ENCODE measurements at places on chromosomes 7 and 10.

- no peak for DNase-seq
Observed at GRCh38 chr7:77258593-77258992, 59.0 kb upstream of the FGL2 start.

GRCh38 chr7:16055263-16055976 lies 365.9 kb downstream of the CRPPA start:
- DNase-seq = no peak

- no peak for DNase-seq
Observed at GRCh38 chr7:142172932-142173331, 61.4 kb downstream of the MGAM2 start.

DNA sequence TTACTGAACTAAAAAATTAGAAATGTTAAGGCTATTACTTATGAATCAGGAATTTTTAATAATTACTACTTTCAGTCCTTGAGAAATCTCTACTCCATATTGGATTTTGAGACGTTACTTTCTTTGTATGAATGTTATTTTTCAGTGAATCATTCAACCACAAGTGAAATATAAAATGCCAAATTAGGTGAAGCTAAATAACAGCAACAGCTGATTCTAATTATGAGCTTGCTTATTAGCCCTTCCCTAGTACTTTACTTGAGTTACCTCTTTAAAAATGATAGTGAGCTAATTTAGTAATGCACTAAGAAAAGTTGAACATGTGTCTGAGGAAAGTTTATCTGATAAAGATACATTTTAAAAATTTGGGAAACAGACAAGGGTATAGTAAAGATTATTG lies 51.4 kb downstream of the PCGF5 start:
- DNase-seq = no peak

DNA sequence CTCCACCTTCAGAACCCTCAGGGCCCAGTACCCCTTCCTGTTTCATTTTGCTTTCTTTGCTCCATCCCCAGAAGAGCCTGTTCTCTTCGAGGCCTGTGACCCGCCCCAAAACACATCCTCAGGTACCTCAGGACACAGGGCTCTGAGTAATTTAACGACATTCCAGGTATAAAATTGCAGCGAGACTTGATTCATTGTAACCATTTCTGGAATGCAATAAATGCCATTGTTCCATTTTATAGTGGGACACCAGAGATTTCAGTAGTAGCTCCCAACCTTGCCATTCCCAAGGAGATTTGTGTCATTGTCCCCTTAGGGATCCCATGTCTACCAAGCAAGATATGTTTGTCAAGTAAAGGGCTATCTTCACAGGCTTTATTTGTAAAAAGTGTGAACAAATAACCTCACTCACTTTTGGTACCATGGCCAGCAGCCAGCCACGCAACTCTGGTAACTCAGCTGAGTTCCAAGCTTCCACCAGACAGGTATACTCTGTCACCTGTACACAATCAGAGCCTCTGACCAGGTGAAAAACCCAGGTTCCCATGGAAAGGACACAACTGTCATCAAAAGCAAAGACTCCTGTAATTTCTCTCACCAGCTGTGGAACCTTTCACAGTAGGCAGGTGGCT lies 441.3 kb downstream of the PLXNA4 start:
- no peak for DNase-seq

DNA sequence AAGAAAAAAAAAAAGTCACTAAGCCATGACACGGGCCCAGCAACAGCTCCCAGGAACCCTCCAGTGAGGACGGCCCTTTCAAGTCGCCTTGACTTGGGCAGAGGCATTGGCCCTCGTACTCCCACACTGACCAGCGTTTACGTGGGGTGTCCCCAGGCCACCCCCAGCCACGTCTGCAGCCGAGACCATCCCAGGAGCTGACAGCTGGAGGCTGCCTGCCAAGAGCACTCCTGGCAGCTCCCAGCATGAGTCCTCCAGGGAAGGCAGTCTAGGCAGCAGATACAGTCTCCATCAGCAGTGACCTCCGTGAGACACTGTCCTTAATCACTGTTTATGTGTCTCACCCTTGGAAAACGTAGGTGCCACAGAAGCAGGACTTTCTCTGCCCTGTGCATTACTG lies 86.5 kb downstream of the PROSER2 start:
- no peak for DNase-seq

GRCh38 chr10:84401854-84402611 lies 73.6 kb downstream of the CCSER2 start:
- DNase-seq = no peak

DNA sequence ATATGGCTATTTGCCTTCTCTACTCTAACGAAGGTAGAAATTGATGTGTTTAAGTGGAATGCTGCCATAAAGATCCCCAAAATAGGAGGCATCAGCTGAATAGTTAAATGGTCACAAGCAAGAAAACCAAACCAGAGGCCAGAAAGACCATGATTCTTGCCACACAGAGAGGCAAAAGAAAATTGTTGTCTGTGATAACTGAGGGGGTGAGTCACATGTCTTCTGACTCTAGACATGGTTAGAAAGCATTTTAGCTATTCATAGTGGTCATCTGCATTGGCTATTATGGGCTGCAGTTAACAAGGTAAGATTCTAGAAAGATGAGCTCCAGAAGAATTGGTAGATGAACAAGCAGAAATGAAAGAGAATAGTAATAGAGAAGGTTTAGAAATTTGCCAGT lies 361.4 kb upstream of the NPSR1 start:
- no peak for DNase-seq

DNA sequence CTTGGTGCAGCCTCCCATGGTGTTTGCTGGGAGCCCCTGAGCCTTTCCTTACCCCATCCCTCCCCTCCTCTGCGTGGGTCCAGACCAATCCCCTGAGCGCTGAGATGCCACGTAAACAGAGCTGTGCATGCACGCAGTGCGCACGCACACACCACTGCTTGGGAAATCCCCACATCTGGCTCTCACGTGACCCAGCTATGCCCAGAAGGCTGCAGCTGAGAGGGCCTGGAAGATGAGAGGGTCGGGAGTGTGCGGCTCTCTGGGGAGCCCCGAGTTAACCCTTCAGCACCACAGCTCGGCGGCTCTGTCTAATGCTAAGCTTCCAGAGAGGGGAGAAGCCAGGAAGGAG lies 177.2 kb downstream of the SH3PXD2A start:
- peak; percentile 24 for DNase-seq

- DNase-seq = no peak
Observed at GRCh38 chr7:114864278-114864677, 57.6 kb upstream of the MDFIC start.

- DNase-seq = no peak
Observed at GRCh38 chr10:107144490-107144889, 20.0 kb downstream of the SORCS1 start.

- DNase-seq = no peak
Observed at GRCh38 chr10:16905320-16905719, 88.1 kb upstream of the RSU1 start.

DNA sequence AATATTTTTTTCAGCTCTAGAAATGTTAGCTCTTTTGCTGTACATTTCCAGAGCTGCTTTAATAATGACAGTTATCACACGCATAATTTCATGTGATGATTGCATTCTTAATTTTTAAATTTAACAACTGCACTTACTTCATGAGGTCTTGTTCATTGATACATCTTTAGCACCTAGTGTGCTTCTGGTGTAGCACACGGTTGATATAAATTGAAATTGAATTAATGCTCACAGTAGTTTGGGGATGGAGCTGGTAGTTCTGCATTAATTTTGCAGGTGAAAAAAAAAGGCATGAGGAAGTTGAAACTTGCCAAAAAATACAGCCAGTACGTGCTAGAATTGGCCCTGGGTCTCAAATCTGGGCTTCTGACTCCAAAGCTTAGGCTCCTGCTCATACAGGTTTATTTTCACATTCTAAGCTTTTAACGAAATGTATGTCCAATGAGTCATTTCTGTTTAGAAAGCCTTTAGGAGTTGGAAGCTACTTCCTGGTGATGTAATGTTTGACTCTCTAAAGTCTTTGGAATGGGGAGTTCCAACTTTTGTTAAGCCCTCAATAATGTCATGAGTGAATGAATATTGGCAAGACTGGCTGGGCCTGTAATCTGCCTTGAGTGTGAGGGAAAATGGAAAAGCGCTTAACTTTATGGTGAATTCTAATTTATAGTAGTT lies 62.5 kb downstream of the DAGLB start:
- no peak for DNase-seq

DNA sequence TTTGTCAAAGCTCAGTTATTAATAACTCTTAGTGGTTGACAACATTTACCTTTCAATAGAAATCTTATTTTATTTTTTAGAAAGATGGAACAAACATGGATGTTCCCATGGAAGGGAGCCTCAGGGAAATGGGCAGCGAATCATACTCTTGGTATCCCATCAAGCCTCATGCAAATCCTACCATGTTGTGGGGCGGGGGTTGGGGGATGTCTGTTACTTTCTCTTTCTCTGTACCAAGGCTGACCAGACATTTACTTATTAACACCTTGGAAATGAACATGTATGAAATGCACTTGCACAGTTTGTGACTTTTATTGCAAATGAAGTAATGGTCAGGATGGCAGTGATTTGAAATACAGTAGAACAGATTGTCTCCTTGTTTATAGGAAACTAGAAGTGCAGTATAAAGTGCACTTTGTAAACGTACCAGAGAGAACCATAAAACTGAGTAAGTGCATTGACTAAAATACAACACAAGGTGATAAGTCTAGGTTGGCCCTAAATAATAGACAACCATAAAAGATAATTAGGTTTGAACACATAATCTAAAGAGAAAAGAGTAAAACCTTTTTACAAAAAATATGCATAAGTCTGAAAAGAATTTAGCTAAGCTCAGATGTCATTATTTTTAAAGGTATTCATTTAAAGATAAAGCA lies 32.4 kb downstream of the SEMA3D start:
- DNase-seq = no peak

- DNase-seq = no peak
Observed at GRCh38 chr7:150378115-150378852, 846 bp upstream of the ZNF775 start.

DNA sequence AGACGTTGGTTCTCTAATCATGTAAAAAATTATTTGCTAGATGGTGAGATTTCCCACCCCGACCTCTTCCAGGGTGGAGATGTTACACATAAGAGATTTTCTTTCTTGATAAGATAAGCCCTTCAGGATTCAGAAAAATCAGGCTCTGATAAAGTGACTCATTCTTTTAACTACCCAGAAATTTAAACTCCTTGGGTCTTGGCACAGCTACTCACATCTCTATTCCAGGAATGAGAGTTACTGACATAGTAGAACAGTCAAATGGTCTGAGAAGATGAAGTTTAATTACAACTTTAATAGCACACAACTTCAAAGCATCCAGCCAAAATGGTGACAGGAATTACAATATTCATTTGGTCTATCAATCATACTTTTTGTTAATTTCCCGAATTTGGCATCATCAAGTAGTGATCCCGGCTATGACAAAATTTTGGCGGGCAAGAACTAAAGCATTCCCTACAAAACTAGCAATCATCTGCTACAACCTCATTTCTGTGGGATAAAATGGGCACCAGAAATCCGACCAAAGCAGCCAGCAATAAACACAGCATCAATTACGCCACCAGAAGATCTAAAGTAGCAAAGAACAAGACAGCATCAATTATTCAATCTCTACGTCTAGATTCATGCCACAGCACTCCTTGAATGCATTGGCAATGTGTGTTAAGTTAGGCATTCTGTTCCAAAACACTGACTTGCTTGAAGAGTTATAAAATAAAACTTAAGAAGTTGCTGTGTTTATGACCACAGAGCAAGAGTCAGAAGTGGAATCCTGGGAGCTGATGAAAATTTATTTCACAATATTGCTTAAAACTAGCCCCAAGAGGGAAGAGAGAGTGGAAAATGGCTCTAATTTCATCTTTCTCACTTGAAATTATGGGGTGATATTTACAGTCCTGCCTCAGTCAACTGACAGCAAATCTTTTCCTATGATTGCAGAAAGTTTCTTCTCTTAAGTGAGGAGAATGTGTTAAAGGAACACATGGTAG lies 565.7 kb upstream of the ANKRD30A start:
- no peak for DNase-seq

GRCh38 chr7:919924-920341 lies 34.5 kb downstream of the ADAP1 start:
- no peak for DNase-seq

GRCh38 chr10:61323726-61324125 lies 129.5 kb downstream of the TMEM26 start:
- no peak for DNase-seq

- no peak for DNase-seq
Observed at GRCh38 chr7:126656165-126656564, 596.6 kb downstream of the GRM8 start.

GRCh38 chr7:116626886-116627285 lies 45.1 kb upstream of the MET start:
- no peak for DNase-seq

- no peak for DNase-seq
Observed at GRCh38 chr7:25567430-25567829, 339.1 kb upstream of the NPVF start.

GRCh38 chr7:46257761-46258448 lies 336.8 kb upstream of the IGFBP3 start:
- no peak for DNase-seq

- no peak for DNase-seq
Observed at GRCh38 chr10:53487019-53487983, 714.7 kb upstream of the MBL2 start.
